ENCODE measurements at places on chromosomes 16 and 17.

DNA sequence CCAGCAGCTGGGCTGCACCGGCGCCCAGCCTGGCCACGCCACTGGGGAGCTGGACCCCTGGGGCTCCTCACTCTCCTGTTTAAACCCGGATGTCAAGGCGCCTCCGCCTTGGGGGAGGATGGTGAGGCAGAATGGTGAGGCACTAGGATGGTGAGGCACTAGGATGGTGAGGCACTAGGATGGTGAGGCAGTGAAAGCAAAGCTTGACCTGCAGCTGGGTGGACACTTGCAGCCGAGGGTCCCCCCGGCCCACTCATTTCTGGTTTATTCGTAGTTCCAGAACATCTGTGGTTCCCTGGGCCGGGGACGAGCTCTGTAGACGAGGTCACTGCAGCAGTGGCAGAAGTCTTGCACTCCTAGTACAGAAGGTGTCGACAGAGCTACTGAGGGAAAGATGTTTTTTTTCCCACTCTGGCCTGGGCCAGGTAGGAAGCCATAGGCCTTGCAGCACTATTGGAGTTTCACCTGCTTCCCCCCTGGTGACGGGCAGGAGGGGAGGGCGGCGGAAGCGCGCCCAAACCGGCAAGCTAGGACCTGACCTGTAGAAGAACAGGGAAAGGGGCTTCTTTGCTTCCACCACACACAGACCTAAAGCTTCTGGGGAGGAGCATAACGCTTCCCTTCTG, 1.1 kb upstream of the HNF1B start:
- DNase-seq = no peak

DNA sequence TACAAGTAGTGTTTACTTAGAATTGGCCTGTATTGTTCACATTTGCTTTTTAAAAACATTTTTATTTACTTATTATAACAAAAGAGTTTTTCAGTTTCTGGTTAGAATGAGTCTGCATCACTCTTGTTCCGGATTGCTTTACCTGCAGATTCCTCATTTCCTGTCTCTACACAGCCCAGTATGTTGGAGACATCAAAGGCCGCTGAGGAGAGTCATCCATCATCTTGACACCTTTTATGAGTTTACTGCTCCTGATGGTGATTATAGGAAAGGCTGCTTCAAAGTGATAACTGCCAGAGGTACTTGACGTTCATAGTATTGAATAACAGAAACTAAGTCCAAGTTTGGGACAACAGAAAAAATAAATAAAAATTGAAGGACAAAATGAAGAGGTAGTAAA, 490.5 kb upstream of the CA10 start:
- DNase-seq = no peak

DNA sequence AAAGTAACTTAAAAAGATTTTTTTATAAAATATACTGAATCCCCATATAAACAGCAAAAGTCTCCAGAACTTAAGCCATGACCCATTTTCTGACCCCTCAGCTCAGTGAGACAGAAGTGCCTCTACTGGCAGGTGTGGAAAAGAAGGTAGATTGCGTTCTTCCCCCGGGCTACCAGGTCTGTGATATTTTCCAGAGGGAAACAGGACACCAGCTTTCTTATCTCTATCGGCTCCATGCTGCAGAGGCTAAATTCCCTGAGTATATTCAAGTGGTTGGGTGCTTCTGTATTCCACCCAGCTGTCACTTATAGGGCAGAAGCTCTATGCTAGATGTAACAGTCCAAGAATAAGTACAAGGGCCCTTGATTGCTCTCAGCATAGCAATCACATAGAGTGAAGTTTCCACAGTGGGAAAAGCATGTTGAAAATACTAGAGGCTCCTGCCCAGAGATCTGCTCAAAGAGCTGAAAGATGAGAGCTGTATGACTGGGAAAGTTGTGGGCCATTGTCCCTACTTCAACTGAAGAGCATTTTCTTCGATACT, 687.3 kb downstream of the CDH11 start:
- no peak for DNase-seq

DNA sequence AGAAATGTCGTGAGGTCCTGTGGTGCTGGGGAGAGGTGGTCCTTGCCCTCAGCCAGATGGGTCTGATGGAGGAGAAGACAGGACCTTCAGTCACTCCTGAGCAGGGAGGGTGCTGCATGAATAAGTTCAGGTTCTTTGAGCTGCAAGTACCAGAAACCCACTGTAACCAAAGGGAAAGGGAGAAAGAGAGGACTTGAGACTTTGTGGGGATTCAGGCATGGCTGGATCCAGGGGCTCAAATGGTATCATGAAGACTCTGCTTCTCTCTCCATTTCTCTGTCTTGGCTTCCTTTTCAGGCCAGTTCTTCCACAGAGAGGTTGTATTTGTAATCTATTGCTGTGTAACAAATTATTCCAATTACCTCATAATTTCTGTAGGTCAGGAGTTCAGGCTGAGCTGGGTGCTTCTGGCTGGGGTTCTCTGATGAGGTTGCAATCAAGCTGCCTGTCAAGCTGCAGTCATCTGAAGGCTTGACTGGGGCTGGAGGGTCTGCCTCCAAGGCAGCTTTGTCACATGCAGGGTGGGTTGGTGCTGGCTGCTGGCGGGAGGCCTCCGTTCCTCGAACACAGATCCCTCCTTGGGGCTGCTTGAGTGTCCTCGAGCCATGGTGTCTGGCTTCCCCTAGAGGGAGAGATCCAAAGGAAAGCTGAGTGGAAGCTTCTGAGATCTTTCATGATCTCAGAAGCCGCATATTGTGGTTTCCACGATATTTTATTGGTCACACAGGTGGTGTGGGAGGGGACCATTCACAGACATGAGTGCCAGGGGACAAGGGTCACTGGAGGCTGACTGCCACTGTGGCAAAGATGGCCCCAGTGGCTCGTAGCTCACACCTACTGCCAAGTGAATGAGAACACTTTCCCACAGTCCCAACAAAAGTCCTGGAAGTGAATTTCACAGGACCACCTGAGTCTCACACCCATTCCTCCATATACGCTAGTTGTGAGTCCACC, 5.9 kb upstream of the ADCY7 start:
- no peak for DNase-seq

- no peak for DNase-seq
Observed at GRCh38 chr17:55774846-55775271, 24.0 kb downstream of the PCTP start.

DNA sequence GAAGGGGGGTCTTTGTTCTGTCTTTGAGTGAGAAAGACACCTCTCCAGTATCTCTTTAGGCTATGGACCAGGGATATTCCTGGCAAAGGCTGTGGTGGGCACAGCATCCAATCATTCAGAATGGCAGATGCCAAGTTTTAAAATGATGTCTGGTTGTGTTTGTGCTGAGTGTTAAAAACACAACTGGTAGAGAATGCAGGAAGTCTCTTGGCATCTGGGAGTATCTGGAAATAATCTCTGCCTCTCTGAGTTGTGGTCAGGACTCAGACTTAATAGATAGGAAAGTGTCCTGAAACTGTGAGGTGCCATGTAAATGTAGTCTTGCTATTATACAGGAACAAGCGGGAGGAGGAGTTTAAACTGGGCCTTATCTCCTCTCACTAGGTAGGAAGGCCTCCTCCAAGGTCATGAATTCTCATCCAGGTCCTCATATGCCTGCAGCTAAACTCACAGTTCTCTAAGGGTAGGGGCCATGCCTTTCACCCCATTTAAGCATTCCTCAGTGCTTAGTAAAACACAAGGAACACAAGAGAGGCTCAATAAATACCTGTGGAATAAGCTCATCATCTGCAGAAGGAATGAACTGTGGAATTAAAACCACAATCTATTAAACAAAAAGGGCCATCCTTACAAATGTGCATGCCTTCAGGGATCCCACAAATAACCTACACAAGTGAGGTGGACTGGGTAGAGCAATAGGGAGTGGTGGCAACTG, 317.6 kb downstream of the CBLN1 start:
- no peak for DNase-seq

- DNase-seq = peak; percentile 42
Observed at GRCh38 chr17:489758-490329, 137.2 kb upstream of the RPH3AL start.
